ENCODE measurements at places on chromosomes 7 and 10.

DNA sequence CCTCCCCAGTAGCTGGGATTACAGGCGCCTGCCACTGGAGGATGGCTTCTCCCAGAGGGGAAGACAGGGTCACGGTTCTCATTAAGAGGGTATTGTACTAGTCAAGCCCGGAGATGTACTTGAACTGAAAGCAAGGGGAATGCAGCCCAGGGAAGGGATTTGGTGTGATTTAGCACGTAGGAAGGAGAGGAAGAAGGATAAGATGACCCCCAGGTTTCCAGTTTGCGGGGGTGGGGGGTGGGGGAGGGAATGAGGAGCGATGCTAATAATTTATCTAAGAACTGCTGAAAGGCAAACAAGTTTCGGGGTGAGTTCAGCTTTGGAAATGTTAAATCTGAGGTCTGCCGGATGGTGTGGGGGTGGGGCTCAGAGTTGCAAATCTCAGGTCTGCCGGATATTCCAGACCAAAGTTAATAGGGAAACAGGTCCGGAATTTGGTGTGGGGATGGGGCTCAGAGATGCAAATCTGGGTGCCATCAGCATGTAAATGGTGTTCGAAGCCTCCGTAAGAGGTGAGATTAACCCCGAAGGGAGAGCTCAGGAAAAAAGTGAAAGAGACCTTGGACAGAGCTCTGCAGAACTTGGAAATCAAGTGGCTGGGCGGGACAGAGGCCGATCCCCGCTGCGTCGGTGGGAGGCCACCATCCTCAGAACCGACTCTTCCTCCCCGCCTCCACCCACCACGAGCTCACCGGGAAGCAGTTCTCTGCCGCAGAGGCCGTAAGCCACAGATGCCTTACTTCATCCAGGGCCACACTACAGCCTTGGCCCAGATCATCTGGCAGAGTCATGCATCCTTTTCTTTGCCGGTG, 1.6 kb upstream of the SEPHS1 start:
- peak; percentile 70 for DNase-seq

- DNase-seq = no peak
Observed at GRCh38 chr7:140889150-140889549, 35.6 kb downstream of the BRAF start.

DNA sequence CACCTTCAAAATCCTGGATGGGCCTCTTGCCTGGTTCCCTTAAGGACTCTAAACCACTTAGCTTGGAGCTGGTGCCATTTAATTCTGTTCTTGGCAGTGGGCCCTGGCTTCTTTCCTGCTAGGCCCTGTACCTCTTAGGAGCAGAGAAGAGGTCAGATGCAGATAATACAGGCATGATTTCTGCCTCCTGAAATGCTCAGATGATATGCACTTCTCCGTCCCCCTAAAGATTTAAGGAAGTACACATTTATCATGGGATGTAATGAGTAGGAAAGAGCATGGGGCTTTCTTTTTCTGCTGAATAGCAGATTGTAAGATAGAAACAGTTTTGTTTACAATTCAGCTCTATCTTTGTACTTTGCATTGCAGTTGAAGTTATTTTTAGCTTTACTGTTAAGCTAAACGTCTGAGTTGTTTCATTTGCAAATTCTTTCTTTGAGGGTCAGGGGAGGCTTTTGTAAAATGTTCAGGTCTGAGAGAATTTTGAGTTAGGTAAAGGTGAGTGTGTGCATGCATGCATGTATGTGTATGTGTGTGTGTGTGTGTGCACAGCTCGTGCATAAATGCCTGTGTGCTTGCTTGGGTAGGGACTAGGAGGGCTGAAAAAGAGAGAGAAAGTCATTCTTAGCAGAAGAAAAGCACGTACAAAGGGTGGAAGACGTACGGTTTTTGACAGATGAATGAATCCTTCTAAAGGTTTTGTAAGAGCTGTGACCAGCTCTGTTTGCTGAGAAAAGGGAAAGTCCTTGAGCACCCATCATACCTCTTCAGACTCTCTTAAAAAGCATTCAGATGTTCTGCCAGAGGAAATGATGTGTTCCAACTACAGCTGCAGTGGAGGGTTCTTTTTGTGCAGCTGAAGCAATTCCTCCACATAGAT, 364.2 kb downstream of the AUTS2 start:
- peak; percentile 12 for DNase-seq

DNA sequence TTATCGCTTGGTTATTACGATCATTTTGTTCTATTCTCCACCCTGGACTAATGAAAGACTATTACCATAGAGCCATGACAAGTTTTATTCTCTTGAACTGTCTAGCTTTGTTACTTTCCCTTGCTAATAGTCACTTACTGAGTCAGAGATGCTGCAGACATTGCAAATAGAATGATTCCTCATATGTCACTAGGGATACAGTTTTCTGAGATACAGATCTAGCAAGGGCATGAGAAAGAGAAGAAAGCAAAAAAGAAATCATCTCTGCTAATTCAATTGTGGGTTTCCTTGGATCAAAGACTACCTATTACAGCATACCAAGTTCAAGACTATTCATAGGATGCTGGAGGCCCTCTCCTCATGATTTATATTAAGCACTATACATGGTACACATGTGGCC, 204.3 kb downstream of the MBL2 start:
- no peak for DNase-seq

GRCh38 chr10:90579602-90580242, 278.1 kb downstream of the HTR7 start:
- peak; percentile 26 for DNase-seq

- DNase-seq = peak; percentile 55
Observed at GRCh38 chr10:24723788-24724380, at the start of gene ARHGAP21. Gene ARHGAP21, minus strand, starts transcription at chr10:24723887. Its CDS starts 1,988 bp downstream, at chr10:24721899.

GRCh38 chr10:97060441-97061084, 125.2 kb downstream of the SLIT1 start:
- DNase-seq = no peak

GRCh38 chr7:13201628-13202027, 514.2 kb downstream of the ARL4A start:
- DNase-seq = no peak

DNA sequence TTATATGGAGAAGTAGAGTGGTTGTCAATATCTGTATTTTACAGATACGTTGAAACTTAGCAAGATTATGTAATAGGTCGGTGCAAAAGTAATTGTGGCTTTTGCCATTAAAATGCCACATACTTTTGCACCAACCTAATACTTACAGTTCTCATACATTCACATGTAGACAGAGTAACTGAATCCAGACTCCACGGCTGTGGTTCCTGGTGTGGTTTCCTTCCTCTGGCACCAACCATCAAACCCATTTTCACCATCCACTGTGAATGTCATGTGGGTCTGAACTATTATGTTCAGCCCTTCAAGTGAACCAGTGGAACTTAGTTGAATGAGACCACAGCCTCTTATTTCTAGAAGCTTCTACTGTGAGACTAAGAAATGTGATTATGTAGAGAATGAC, 31.5 kb upstream of the SLIT1 start:
- DNase-seq = no peak

- no peak for DNase-seq
Observed at GRCh38 chr7:37557571-37558209, 109.0 kb upstream of the ELMO1 start.

GRCh38 chr7:47663213-47663612, 81.3 kb upstream of the TNS3 start:
- DNase-seq = no peak

GRCh38 chr10:103291588-103291987, 14.7 kb downstream of the INA start:
- DNase-seq = no peak

DNA sequence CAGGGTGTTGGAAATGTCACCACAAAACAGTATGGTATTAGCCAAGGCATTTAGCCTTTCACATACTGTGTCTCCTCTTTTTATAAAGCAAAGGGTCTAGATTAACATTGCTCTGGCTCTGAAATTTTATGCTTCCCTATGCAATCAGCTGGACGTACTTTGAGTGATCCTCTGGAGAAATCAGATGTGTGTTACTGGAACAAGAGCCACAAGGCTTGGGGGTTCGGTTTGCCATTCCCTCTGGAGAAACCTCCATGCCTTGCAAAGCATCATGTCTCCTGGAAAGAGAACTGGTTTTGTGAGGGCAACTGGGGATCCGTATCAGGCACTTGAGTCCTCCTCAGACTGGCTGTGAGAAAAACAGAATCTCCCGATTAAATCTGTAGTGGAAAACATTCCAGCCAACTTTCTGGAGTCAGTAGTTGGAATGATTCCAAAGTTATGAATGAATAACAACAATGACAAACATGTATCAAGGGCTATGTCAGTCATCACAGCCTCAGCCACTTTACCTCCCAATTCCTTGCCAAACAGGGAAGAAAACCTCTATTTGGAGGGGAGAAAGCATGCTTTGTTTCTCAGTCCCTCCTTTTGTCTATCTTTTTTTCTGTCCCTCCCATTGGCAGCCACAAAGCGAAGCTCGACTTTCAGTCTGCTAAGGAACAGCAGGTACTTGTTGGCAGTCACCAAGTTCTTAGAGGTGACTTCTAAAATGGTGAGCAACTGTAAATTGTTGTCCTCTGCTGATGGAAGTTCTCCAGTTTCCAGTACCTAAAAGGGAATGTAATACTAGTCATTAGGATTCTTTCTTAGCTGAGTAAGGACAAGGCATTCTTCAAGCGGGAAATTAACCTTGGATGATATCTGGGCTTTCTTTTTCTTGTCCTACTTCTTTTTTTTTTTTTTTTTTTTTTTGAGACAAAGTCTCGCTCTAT, 864.8 kb upstream of the AUTS2 start:
- DNase-seq = no peak

- no peak for DNase-seq
Observed at GRCh38 chr10:17001961-17002749, 127.5 kb downstream of the CUBN start.

DNA sequence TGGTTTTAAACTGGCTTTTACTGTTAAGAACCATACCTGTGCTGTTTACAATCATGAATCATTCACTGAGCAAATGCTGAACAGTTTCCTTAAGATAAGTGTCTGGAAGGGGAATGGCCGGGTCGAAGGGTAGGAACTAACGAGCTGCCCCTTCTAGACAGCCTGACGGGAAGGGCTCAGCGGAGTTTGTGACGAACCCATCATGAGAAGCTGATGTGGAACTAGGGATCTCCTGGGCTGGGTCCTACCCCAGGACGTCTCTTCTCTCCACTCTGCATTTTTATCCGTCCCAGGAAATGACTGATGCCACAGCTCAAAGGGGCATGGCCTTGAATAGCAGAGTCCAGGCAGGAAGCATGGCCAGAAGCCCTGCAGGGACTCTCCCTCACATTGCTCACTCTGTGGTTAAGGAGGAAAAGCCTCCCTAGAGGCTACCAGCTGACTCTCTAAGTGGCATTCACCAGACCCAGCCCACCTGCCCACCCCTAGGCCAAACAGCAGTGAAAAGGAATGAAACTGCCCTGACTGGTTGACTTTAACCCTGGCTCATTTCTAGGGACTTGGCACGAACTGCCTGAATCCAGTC, 112.0 kb downstream of the PFKFB3 start:
- DNase-seq = no peak

DNA sequence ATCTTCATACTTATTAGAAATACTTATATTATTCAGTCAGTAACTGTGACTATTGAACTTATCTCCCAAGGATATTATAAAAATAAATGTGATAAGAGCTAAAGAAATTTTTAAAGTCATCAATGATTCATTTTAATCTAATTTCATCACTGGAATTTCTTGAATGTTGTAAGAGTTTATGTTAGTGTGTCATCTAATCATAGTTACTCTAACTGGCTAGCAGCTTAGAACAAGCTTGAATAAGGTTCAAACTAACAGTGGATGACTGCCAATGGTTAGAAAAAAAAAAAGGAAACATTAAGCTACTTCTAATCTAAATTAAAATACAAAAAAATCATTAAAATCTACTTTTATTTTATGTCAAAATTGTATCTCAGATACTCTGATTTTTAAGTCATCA, 1066.3 kb downstream of the CNTNAP2 start:
- DNase-seq = no peak

DNA sequence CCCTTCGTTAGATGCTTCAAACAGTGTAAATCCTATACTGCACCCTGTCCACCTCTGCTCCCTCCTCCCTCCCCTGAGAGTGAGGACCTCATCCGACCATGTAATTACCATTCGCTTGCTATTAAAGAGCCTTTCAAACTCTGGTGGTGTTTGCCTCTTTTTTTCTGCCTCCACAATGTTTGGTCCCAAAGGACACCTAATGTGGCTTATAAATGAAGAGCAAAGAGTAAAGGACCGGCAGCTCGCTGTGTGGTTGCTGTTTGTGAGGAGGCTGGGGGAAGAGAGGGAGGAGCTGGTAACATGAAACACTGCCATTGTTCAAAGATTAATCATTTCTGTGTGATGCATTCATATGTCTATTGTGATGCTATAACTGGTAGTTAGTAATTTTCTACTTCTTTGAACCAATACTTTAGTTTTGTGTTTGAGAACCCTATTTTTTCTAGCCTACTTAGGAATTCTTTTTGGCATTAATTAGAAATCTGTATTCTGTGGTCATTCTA, 27.9 kb downstream of the MTURN start:
- no peak for DNase-seq

DNA sequence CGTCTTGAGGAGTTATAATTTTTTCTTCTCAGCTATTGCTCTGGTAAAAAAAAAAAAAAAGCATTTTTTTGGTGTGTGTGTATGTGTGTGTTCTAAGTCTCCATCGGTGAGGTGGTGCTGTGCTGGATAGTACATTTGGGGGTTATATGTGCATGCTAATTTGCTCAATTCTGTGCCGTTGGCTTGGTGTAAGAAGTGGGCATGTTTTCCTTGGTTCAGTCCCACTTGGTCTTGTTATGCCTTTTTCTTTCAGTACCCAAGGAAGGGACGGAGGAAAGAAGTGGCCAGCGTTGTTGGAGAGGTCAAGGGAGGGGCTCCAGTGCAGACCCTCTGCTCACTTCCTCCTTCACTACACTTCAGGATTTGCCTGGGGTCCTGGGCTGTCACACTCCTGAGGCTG, 20.4 kb downstream of the LRMDA start:
- no peak for DNase-seq

DNA sequence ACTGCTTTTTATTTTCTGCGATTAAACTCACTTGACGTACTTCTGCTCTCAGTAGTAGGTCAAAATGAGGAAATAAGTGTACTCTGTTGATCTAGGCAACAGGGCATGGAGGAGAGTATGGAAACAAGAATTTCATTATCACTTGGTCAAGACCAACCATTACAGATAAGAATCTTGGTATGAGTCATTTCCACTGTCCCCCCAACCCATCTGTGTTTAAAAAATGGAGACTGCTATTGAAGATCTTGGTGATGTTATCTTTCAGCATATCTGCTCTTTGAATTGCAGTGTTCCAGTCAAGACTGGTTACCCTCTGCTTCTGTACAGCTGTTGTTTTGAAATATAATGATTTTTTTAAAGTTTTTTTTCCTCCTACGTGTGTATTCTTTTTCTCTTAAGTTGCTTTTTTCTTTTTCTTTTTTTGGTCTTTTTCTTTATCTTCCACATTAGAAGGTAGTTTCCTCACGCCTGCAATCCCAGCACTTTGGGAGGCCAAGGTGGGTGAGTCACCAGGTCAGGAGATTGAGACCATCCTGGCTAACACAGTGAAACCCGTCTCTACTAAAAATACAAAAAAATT, 11.7 kb downstream of the STAM start:
- DNase-seq = peak; percentile 28

- DNase-seq = no peak
Observed at GRCh38 chr7:33667196-33667595, 238.1 kb upstream of the BMPER start.

GRCh38 chr7:116234517-116235200, 24.3 kb downstream of the TES start:
- DNase-seq = no peak
